ENCODE measurements at places on chromosomes 2 and 18.

GRCh38 chr2:9262671-9263171, 56.1 kb downstream of the ASAP2 start:
- DNase-seq = no peak

DNA sequence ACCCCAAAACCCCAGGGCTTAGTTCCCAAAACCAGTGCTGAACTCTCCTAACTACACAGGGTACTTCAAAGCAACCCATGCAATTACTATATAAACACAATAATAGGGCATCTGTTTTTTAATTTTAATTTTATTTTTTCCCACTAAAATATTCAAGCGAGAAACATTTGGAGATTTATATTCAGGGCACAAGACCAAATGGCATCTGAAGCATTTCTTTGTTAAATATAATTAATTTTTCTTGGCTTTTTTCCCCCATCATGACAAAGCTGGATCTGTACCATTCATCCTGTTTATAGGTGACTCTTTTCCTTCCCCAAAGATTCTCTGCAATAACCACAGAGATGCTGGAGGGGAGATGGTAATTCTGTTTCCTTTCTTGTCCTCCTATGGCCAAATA, 18.1 kb upstream of the HDAC4 start:
- no peak for DNase-seq

DNA sequence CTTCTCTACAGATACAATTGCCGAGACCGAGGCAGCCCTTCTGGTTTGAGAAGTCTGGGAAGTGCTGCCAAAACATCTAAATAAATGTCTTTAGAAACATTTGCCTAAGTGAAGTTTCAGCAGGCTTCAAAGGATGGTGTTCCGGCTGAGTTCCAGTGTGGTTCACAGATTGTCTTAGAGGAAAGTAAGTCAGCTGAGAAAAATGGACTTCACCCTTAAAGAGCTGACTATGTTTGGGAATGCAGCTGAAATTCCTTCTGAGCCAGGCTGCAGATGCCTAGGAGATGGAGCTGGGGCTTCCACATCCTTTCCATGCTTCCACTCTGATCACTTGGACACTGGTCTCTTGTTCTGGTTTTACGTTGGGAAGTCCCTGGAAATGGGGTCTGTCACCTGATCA, 83.6 kb downstream of the FHOD3 start:
- no peak for DNase-seq

DNA sequence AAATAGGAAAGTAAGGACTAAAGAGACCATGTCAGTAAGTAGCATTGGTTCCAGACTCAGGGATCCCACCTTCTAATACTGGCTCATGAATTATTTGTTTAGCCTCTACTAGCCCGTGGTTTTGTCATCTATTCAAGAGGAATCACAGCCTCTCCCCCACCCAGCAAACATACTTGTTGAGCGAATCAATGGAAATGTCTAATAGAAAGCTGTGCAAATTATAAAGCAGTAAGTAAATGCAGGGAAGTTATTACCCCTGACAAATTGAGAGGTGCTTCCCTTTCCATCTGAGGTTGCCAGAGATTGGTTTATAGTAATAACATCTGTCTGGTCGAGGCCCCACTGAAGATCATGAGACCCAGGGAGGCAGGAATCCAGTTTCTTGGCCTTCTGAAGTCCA, 219.3 kb upstream of the OSR1 start:
- no peak for DNase-seq

- no peak for DNase-seq
Measured at GRCh38 chr2:226076529-226076928, 677.0 kb downstream of the NYAP2 start.

- no peak for DNase-seq
Measured at GRCh38 chr2:219099329-219099728, 38.6 kb upstream of the IHH start.

DNA sequence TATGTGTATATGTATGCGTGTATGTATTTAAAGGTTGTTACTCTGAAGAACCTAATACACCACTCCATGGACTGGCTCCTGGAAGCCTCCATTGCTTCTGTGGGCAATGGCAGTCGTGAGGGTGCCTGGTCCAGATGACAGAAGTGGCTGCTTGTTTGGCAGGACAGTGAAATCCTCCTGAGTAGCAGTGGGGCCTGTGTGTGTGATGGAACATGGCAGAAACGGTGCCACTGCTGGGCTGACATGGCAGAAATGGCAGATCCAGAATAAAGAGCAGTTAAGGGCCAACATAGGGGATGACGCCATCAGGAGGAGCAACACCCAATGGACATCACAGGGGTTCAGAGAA, 6.1 kb upstream of the CPLX4 start:
- DNase-seq = no peak

- DNase-seq = peak; percentile 32
Measured at GRCh38 chr2:63057249-63058143, 6.9 kb downstream of the OTX1 start.

GRCh38 chr2:221501210-221501882, 70.8 kb downstream of the EPHA4 start:
- DNase-seq = no peak

- peak; percentile 5 for DNase-seq
Measured at GRCh38 chr2:232434091-232434490, 21.9 kb upstream of the ALPI start.

DNA sequence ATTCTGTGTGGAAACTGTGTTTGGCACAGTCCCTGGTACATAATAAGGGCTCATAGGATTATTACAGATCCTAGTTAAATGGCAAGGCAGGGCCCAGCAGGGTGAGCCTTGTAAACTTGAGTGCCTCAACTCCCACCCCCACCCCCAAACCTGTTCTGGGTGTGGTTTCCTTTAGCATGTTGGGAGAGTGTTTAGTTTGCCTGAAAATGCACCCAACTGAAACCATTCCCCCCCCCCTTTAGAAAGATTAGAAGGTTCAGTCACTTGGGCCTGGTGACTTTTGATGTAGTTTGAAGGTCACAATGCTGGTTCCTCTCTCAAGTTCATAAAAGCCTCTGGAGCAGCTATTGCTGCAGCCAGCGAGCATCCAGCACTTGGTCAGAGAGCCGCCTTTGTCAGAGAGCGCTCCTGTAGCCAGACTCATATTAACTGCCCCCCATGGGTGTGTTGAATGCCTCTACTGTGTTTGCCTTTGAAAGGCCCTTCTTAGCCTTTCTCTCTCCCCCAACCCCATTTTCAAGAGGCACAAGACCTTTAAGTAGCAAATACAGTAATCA, 113.7 kb downstream of the SPTBN1 start:
- no peak for DNase-seq

- no peak for DNase-seq
Measured at GRCh38 chr2:159773886-159774285, 24.1 kb downstream of the CD302 start.

GRCh38 chr2:217328622-217328978, 468.7 kb upstream of the TNP1 start:
- DNase-seq = no peak

GRCh38 chr18:10351858-10352257, 102.6 kb upstream of the APCDD1 start:
- DNase-seq = no peak

GRCh38 chr18:79947054-79947755, 4.2 kb downstream of the SLC66A2 start:
- no peak for DNase-seq

GRCh38 chr18:55781481-55781957, 193.5 kb upstream of the TCF4 start:
- peak; percentile 70 for DNase-seq

DNA sequence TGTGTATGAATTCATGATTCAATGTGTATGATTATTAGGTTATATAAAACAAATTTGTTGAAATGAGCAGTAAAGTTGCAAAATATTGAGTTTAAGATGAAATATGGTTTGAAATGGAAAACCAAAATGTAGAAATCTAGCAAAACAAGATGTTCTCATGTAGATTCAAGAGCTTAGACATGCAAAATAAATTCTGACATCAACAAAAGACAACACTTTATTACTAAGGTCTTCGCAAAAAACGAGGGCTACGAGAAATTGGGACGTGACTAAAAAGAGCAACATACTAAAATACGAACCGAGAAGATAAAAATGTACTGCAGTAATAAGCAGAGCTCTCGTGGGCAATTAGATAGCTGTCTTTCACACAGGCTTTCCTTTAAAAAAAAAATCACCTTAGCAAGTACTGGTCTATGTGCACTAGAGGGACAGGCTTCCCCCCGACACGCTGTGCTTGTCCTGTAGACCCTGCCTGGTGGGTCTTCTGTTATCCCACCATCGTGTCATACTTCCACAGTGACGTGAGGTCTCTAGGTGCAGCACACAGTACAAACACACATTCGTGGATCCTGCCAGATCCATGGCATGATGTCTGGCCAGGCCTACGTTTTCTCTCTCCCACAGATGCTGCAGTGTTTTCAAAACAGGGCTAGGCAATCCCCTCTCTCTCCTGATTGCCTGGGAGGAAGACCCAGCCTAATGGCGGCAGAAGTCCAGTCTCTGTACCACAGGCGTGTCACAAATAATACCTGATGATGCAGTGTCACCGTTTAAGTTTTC, 240.8 kb downstream of the TCF4 start:
- DNase-seq = no peak

DNA sequence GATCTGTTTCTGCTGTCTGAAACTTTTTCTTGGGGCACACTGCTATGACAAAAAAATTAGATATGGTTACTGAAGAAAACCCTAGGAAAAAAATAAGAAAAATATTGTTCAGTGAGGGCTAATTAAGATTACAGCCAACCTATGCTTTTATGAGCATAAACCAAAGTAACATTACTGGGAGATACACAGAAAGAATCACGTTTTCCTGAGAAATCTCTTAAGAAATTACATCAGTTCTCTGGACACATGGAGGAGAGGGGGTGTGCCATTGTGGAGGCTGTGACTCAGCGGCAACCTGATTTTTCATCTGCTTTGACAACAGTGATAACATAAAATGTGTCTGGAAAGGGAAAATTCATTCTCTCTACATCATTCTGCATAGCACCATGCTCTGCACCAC, 13.4 kb upstream of the NMI start:
- no peak for DNase-seq

GRCh38 chr2:65527451-65528240, 95.2 kb upstream of the SPRED2 start:
- DNase-seq = no peak

- peak; percentile 65 for DNase-seq
Measured at GRCh38 chr2:173854840-173855239, 110.3 kb downstream of the SP3 start.

DNA sequence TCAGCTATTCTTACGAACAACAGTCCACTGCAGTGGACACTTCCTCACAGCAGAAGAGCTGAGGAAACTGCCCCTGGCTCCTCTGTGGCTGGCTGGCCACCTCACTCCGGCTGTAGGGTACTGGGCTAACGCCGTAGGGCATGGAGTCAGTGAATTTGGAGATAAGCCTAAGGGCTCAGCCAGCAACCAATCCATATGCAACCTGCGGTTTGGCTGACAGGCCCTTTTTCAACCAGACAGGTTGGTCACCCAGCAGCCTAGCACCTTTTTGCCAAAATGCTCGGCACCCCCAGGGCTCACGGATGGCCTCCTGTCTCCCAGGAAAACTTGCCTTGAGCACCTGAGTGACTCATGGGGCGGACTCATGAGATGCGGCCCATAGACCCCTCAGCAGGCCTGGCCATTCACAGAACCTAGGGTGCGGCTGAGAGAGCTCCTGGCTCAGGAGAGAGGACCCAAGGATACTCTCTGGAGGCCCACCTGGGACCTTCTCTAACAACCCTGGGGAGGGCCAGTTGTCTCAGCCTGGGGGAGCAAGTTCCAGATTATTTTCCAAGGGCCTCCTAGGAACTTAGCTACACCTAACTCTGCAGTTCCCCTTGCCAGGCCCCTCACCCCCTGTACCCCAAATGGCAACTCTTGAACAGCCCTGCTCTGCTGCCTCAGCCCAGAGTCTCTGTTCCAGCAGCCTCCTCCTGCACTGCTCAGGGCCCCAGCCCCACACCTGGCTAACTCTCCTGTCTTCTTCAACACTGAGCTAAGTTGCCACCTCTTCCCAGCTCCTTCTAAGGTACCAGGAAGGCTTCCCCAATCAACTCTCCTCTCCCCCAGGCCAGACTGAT, 252.1 kb downstream of the CYP26B1 start:
- peak; percentile 13 for DNase-seq

DNA sequence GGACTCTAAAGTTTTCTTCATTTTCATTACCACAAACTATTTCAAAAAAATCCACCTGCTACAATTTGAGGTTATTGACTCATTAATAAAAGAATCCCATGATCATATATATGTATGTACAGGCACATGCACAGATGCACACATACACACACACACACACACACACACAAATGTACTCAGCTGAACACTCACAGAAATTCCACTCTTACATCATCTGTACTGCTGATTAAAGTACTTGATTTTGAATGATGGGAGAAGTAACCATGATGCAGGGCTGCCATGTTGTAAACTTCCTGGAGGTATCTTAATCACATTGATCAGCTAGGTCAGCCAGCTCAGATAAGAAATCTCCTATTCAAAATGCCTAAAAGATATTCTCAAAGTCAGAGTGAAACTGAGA, 1313.2 kb upstream of the NRXN1 start:
- DNase-seq = no peak

GRCh38 chr18:44835703-44836102, 155.0 kb downstream of the SETBP1 start:
- peak; percentile 56 for DNase-seq

GRCh38 chr2:97664636-97664970, 759 bp upstream of the ACTR1B start:
- no peak for DNase-seq

GRCh38 chr2:53751728-53752127, 15.9 kb upstream of the CHAC2 start:
- no peak for DNase-seq

DNA sequence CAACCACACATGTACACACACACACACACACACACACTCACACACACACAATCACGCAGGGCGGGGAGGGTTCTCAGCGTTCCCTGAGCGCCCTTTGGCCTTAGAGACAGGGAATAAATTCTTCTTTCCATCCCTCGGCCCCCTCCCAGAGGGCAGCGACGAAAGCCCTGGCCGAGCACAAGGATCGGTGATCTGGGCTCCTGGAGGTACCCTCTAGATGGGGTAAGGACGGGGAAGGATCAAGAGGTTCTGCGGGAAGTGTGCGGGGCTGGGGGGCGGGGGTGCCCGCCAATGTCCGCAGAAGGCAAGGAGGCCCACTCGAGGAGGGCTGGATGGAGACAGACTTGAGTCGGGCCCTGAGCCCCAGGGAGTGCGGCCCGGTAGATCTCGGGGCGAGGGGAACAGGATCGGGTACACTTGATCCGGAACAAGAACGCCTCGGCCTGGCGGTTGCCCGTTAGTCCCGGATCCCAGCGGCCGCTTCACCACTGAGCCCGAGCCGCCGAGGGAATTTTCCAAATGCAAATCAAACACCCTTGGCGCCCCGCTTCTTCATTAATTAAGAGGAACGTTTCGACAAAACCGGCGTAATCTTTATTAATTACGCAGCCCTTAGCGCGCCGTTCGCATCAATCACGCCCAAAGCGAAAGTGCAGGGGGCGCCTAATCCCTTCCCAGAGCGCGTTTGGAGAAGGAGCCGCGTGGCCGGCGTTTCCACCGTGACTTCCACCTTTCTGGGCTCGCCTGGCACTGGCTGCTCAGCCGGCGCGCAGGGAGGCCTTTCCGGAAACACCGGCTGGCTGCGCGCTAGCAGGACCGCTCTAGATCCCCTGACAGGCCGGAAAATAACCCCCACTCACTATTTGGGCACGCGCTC, 7.0 kb upstream of the PAX3 start:
- no peak for DNase-seq
